ENCODE measurements at places on chromosomes 2 and 18. TPM values are rescaled to one million over a fixed set of nuclear protein-coding genes. Genes with fewer than 3 reads are reported as not detected.

- H3K4me1 ChIP-seq = peaks cover 7% of the 10 kb centered on the region
- no peaks in the 10 kb centered on the region for H3K27me3 ChIP-seq
- no peak for DNase-seq
These were observed 34.0 kb downstream of the NAPG start for GRCh38 chr18:10559553-10560451.

DNA sequence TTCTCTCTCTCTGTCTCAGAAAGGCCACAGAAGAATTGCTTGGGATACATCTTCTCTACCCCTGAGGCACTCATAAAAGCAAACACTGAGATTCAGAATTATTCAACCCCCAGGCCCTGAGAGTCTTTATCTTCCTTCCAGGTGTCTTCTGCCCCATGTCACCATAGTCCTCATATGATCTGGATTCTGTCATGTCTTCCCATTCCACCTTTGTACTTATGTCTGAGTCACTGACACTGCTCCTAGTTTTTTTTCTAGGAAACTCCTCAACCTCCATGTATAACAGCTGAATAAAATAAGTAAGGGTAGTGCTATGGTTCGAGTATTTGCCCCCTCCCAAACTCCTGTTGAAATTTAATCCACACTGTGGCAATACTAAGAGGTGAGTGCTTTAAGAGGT, 11.6 kb downstream of the HIBCH start:
- peaks cover 7% of the 10 kb centered on the region for H3K4me1 ChIP-seq
- no peak overlapping the region for H3K4me3 ChIP-seq
- peaks cover 31% of the 10 kb centered on the region for H3K36me3 ChIP-seq
- no peaks in the 10 kb centered on the region for H3K27me3 ChIP-seq
- no peak for DNase-seq
- no peak overlapping the region for H3K27ac ChIP-seq

DNA sequence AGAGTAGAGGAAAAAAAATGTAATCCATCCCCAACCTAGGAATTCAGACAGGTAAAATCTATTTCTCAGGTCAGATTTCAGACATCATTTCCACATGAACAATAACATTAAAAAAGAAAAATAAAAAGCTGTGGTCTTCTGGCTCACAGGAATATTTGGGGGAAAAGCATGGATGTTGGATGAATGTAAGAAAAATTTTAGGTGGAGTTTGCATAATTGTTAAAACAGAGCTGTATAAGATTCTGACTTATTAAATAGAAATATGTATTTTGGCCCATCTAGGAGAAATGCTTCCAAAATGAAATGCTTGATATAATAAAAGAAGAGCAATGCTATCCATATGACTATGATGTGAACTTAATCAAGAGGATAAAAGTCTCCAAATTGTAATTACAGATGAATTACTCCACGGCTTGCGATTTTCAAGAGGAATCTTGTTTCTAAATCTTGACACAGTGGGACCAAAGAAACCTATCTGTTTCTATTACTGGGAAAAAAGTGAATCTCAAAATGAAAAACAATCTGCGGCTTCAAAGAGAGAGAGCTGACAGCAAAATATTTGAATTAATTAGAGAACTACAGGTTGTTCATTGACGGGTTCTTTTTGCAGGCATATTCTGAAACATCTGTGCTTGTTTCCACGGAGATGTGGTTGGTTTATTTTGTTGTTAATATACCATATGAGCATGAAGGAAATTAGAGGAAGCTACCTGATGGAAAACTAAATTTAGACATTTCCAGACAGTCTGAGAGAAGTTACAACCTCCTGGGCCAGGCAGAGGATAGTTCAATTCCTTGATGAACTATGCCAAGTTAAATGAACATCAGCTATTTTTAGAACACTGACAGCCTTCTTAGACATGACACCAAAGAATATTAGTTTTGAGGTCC, 468.7 kb downstream of the PID1 start:
- H3K36me3 ChIP-seq = no peaks in the 10 kb centered on the region
- H3K4me3 ChIP-seq = no peak overlapping the region
- H3K27ac ChIP-seq = no peak overlapping the region
- no peak for DNase-seq

The PRKRA gene
- total RNA-seq = 57.6 TPM

- no peak overlapping the region for H3K27ac ChIP-seq
- H3K36me3 ChIP-seq = peaks cover 4% of the 10 kb centered on the region
- no peaks in the 10 kb centered on the region for H3K27me3 ChIP-seq
- H3K4me1 ChIP-seq = no peaks in the 10 kb centered on the region
- no peak for DNase-seq
These were observed 34.7 kb upstream of the GPR17 start for GRCh38 chr2:127611076-127611925.
